ENCODE measurements at places on chromosomes 11 and 22.

DNA sequence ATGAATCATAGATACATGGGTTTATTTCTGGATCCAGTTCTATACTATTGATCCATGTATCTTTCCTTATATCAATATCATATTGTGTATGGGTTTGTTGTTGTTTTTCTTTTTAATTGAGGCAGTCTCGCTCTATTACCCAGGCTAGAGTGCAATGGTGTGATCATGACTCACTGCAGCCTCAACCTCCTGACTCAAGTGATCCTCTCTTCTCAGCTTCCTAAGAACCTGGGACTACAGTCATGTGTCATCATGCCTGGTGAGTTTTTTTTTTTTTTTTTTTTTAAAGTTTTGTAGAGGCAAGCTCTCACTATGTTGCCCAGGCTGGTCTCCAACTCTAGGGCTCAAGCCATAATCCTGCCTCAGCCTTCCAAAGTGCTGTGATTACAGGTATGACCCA lies 1589.4 kb upstream of the TENM4 start:
- DNase-seq: no peak
- H3K36me3 ChIP-seq: no peaks in the 10 kb centered on the region
- no peak overlapping the region for H3K27ac ChIP-seq
- no peaks in the 10 kb centered on the region for H3K27me3 ChIP-seq
- H3K4me1 ChIP-seq: no peaks in the 10 kb centered on the region

GRCh38 chr11:115425250-115425649 lies 79.0 kb downstream of the CADM1 start:
- H3K36me3 ChIP-seq: no peaks in the 10 kb centered on the region
- H3K4me1 ChIP-seq: no peaks in the 10 kb centered on the region

DNA sequence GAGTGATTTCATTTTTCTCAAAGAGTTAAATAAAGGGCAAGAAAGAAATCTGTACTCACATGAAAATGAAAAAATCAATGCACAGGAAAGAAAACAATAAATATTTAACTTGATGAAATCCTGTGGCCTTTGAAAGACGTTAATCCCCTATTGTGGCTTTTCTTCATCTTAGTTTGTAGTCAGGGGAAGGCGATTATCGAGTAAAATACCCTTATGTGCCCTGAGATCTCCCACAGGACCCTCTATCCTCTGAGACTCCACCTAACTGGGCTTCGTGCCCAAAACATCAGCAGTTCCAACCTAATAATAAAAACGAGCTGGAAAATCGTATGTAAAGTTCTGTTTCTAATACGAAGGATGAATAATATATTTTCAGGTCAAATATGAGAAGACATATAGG lies 208.2 kb upstream of the ZC3H12C start:
- no peaks in the 10 kb centered on the region for H3K4me1 ChIP-seq
- no peak overlapping the region for H3K4me3 ChIP-seq
- no peaks in the 10 kb centered on the region for H3K27me3 ChIP-seq
- H3K27ac ChIP-seq: no peak overlapping the region
- no peaks in the 10 kb centered on the region for H3K36me3 ChIP-seq
- DNase-seq: no peak

DNA sequence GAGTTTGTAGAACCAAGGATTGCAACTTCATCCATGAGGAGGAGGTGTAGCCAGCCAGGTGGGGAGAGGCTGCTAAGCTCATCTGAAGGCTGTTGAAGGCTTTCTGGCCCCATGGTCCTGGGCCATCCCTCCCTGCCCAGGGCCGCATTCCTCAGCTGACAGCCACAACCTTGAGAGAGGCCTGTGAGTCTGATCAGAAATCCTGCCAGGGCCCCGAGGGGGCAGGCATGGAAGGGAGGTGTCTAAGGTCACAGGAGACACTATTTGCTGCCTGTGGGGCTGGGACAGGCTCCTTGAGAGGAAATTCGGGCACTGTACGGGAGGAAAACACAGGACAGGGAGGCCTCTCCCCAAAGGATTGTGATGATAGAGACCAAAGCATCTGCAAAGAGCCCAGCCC lies 88.1 kb upstream of the IGLL5 start:
- peak; percentile 42 for DNase-seq
- H3K4me3 ChIP-seq: no peak overlapping the region
- H3K27me3 ChIP-seq: no peaks in the 10 kb centered on the region
- H3K27ac ChIP-seq: no peak overlapping the region

DNA sequence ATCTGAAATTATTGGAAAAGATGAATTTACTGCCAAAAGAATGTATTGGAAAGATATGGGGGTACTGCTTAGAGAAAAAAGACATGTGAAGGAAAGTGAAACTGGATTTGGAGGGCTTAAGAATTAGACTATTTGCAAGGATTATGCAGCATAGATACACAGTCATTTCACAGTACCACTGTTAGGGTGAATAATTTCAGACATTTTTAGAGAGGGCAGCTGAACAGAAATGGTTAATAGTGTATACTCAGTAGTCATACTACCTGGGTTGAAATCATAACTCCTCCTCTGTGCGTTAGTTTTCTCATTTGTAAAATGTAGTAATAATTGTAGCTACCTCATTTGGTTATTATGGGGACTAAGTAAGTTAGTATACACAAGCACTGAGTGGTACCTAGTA lies 33.0 kb downstream of the GAS2 start:
- H3K27me3 ChIP-seq: no peaks in the 10 kb centered on the region
- no peaks in the 10 kb centered on the region for H3K4me1 ChIP-seq
- DNase-seq: no peak
- H3K27ac ChIP-seq: no peak overlapping the region
- H3K4me3 ChIP-seq: no peak overlapping the region

- H3K4me3 ChIP-seq: no peak overlapping the region
- H3K36me3 ChIP-seq: no peaks in the 10 kb centered on the region
- no peak overlapping the region for H3K27ac ChIP-seq
Observed at GRCh38 chr11:47035108-47035507, 98.5 kb downstream of the CSTPP1 start.

- no peak overlapping the region for H3K4me3 ChIP-seq
- no peak for DNase-seq
- no peaks in the 10 kb centered on the region for H3K4me1 ChIP-seq
- no peak overlapping the region for H3K27ac ChIP-seq
- H3K36me3 ChIP-seq: no peaks in the 10 kb centered on the region
- H3K27me3 ChIP-seq: no peaks in the 10 kb centered on the region
Observed at GRCh38 chr22:48055827-48056226, 1293.4 kb downstream of the TBC1D22A start.

DNA sequence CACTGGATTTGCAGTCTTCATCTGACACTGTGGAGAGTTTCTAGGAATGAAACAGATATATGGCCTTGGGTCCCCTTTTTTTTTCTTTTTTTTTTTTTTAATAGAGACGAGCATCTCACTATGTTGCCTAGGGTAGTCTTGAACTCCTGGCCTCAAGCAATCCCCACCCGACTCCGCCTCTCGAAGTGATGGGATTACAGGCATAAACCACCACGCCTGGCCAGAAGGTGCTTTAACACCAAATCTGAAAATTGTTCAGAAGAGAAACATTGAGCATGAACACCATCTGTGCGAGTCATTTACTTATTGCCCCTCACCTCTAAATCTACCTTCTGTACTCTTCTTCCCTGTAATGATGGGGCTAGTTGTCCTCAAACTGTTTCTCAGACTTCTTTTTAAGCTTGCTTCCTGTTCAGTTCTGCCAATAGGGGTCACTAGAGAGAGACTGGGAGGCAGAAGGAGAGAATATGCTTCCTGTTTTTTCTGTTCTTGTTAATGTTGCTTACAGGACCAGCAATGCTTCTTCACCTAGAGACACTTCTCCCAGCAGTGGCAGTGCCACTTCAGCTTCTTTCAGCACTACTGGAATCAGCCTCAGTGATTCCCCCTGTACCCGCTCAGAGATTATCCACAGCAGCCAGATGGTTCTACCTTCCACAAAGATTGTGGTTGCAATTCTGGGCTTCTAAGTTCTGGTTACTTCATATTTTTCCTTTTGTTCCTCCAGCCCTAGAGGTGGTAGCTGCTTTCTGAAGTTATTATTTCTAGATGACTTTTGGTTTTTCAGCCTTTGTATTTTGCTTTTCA lies 20.8 kb upstream of the ZBED5 start:
- DNase-seq: no peak
- H3K36me3 ChIP-seq: no peaks in the 10 kb centered on the region
- H3K27me3 ChIP-seq: no peaks in the 10 kb centered on the region
- no peak overlapping the region for H3K27ac ChIP-seq
- H3K4me1 ChIP-seq: peaks cover 5% of the 10 kb centered on the region

- peaks cover 31% of the 10 kb centered on the region for H3K4me1 ChIP-seq
- H3K27ac ChIP-seq: peak overlapping the region; percentile 60
- H3K4me3 ChIP-seq: no peak overlapping the region
- no peak for DNase-seq
- H3K36me3 ChIP-seq: no peaks in the 10 kb centered on the region
Observed at GRCh38 chr11:10727146-10727851, 23.7 kb upstream of the CTR9 start.

GRCh38 chr11:99020352-99021225 lies at the start of gene CNTN5:
CNTN5 (plus strand) TSS chr11:99020949.
- H3K4me3 ChIP-seq: peak within 1 kb of the TSS; percentile 27
- H3K27me3 ChIP-seq: no peaks in the 10 kb centered on the region
- no peak for DNase-seq
- no peak within 1 kb of the TSS for H3K27ac ChIP-seq

- H3K27ac ChIP-seq: no peak overlapping the region
- peaks cover 43% of the 10 kb centered on the region for H3K36me3 ChIP-seq
- DNase-seq: no peak
- no peak overlapping the region for H3K4me3 ChIP-seq
- H3K4me1 ChIP-seq: no peaks in the 10 kb centered on the region
Observed at GRCh38 chr11:108289699-108290098, 66.8 kb downstream of the ATM start.

- H3K27me3 ChIP-seq: no peaks in the 10 kb centered on the region
- no peak for DNase-seq
- H3K4me1 ChIP-seq: no peaks in the 10 kb centered on the region
- no peak overlapping the region for H3K4me3 ChIP-seq
- peak overlapping the region; percentile 20 for H3K27ac ChIP-seq
Observed at GRCh38 chr11:130442737-130443136, 5.7 kb upstream of the ADAMTS15 start.

- no peak overlapping the region for H3K27ac ChIP-seq
- H3K36me3 ChIP-seq: no peaks in the 10 kb centered on the region
- H3K4me1 ChIP-seq: peaks cover 9% of the 10 kb centered on the region
- no peak for DNase-seq
- no peak overlapping the region for H3K4me3 ChIP-seq
Observed at GRCh38 chr11:16893456-16894066, 120.7 kb downstream of the PLEKHA7 start.

GRCh38 chr22:43530349-43531201 lies 118.8 kb downstream of the MPPED1 start:
- no peak overlapping the region for H3K4me3 ChIP-seq
- no peaks in the 10 kb centered on the region for H3K27me3 ChIP-seq
- DNase-seq: no peak
- H3K4me1 ChIP-seq: peaks cover 7% of the 10 kb centered on the region
- no peaks in the 10 kb centered on the region for H3K36me3 ChIP-seq

DNA sequence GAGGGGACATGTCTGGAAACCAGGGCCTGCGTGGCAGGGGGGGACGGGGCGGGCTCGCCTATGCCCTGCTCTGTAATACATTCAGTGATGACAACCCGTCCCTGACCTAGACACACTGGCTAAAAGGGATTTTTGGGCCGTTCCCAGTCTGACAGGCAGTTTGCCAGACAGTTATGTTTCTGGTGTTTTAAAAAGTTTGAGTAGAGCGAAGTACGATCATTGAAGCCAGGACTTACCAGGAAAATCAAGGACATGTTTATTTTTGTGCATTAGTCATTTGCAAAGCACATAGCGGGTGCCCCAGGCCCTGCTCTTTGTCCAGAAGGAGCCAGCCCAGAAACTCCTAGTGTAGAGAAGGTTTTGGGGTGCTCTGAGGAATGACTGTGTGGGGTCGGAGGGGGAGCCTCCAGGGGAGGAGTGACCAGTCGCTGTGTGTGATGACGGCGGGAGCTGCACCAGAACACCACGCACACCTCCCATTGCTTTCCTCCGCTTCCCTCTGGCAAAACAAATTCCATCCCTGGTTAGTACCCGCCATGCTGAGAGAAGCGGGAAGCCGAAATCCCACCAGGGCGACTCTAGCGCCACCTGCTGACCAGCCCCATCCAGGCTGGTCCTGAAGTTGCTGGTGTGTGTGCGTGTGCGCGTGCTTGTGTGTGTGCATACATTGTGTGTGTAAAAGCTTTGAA lies 50.8 kb downstream of the FBLN1 start:
- peaks cover 61% of the 10 kb centered on the region for H3K4me1 ChIP-seq
- no peak overlapping the region for H3K4me3 ChIP-seq
- H3K36me3 ChIP-seq: peaks cover 10% of the 10 kb centered on the region
- no peaks in the 10 kb centered on the region for H3K27me3 ChIP-seq

GRCh38 chr22:28656181-28656580 lies 23.5 kb downstream of the TTC28 start:
- no peak overlapping the region for H3K27ac ChIP-seq
- H3K4me1 ChIP-seq: no peaks in the 10 kb centered on the region
- no peak for DNase-seq

- no peaks in the 10 kb centered on the region for H3K27me3 ChIP-seq
- peaks cover 22% of the 10 kb centered on the region for H3K4me1 ChIP-seq
- H3K36me3 ChIP-seq: no peaks in the 10 kb centered on the region
- no peak for DNase-seq
Observed at GRCh38 chr11:28105869-28106268, 2.1 kb downstream of the KIF18A start.

- no peak overlapping the region for H3K4me3 ChIP-seq
- no peak for DNase-seq
- no peaks in the 10 kb centered on the region for H3K27me3 ChIP-seq
- H3K4me1 ChIP-seq: no peaks in the 10 kb centered on the region
Observed at GRCh38 chr11:116387641-116388040, 385.1 kb downstream of the BUD13 start.

DNA sequence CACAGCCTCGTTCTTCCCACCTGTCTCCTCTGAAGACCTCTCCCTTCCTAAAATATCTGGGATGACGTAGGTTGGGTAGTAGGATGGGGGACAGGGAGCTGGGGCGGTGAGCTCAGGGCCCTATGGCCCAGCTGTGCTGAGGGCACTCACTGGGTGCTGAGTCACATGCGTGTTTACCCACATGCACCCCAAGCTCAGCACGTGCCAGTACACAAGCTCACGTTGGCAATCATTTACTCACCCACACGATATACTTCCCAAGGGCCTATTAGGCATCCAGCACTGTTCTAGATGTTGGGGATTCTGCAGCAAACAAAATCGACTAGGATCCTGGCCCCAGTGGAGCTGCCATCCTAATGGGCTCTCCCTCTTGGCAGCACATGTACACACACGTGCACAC lies 28.7 kb downstream of the ARAP1 start:
- no peaks in the 10 kb centered on the region for H3K27me3 ChIP-seq
- no peak for DNase-seq
- no peak overlapping the region for H3K4me3 ChIP-seq
- no peaks in the 10 kb centered on the region for H3K36me3 ChIP-seq
- H3K27ac ChIP-seq: peak overlapping the region; percentile 88

GRCh38 chr11:35663408-35663702 lies 780 bp downstream of the TRIM44 start:
- H3K4me3 ChIP-seq: peak overlapping the region; percentile 91
- DNase-seq: no peak
- peak overlapping the region; percentile 88 for H3K27ac ChIP-seq
- H3K4me1 ChIP-seq: peaks cover 29% of the 10 kb centered on the region
- no peaks in the 10 kb centered on the region for H3K27me3 ChIP-seq

GRCh38 chr11:450809-451451 lies 851 bp downstream of the PTDSS2 start:
- no peak for DNase-seq
- peaks cover 35% of the 10 kb centered on the region for H3K4me1 ChIP-seq
- no peaks in the 10 kb centered on the region for H3K27me3 ChIP-seq
- no peaks in the 10 kb centered on the region for H3K36me3 ChIP-seq

GRCh38 chr11:79344753-79345294 lies 96.0 kb downstream of the TENM4 start:
- no peaks in the 10 kb centered on the region for H3K27me3 ChIP-seq
- H3K4me3 ChIP-seq: no peak overlapping the region
- no peak for DNase-seq
- H3K4me1 ChIP-seq: no peaks in the 10 kb centered on the region

Measured in vagina (tissue), 2 donors.